ENCODE measurements at places on chromosomes 2 and 18.

- no peak for DNase-seq
These were observed 4.2 kb upstream of the MEIS1 start for GRCh38 chr2:66430505-66431273.

DNA sequence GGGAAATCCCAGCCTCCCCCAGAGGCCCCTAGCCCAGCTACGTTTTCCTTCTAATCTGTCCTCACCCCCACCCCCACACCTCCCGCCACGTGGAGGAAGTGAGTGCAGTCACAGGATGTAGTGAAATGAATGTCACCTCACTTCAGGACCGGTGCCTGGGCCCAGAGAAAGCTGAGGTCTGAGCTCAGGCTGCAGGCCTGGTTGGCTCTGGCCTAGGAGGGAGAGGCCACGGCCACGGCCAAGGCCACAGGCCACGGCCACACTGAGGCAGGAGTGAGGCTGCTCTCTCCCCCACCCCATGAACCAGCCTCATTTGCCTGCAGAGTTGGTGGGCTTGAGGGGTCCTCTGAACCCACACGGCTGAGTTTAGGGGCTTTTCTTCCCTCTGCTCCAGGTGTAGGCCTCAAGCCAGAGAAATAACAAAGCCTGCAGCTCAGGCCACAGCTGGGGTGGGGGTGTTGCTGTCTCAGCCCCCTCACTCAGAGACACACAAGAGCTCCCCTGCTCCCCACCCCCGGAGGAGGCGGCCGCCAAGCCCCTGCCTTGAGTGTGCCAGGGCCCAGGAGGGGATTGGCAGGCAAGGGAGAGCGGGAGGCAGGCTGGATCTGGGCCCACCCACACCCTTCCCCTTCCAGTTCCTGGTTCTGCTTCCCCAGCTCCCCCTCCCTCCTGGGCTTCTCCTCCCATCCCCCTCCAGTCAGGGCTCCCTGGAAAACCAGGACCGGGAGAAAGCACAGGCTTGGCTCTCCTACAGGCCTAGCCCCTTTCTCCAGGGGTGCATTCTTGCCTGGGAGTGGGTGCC, 27.0 kb downstream of the DNMT3A start:
- DNase-seq, result peak; percentile 68

DNA sequence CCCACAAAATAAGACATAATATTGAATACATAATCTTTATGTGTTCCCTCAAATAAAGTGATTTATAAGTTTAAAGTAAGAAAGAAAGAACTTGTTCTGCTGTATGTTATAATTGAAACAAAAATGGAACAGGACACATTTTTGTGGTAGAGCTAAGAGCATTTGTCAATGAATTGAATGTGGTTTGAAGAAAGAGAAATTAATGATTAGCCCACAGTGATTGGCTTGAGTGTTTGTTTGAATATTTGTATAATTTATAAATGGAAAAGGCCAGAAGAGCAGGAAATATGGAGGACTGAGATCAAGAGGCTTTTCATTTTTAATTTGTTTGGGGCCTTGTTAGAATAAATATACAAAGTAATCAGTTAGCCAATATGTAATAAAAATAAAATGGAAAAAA, 395.1 kb upstream of the CDH19 start:
- DNase-seq, result no peak

- DNase-seq, result no peak
These were observed 292.9 kb upstream of the CCDC68 start for GRCh38 chr18:55252053-55252675.

DNA sequence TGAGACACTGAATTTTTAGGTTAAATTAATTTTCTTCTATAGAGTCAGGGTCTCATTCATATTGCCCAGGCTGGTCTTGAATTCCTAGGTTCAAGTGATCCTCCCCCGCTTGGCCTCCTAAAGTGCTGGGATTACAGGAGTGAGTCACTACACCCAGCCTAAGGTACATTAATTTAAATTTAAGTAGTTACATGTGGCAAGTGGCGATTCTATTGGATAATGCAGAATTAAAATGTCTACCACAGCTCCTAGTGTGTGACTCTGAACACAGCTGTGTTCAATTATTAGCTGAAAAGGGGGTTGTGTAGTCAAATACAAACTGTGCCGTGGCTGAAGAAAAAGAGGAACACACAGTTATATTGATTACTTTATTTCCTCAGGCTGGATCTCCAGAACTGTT, 2.2 kb upstream of the CAD start:
- DNase-seq, result peak; percentile 88

- DNase-seq, result peak; percentile 39
These were observed 77.1 kb upstream of the SLC39A10 start for GRCh38 chr2:195579776-195580555.

DNA sequence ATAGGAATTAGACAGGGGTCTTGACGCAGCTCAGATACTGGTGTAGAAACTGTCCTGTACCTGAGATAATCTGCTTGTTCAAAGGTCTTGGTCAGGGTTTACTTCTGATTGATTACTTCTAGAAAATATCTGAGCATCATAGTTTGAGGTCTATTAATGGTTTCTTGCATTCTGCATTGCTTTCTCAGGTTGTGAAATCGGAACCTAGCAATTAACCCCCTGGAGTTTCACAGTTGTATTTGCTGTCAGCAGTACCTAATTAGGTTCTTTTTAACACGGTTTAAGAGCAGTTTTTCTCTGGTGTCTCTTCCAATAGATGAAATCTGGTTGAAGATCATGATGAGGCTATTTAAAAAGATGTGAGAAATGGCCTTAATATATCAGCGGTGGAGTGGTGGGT, 428.6 kb upstream of the SYT4 start:
- no peak for DNase-seq

DNA sequence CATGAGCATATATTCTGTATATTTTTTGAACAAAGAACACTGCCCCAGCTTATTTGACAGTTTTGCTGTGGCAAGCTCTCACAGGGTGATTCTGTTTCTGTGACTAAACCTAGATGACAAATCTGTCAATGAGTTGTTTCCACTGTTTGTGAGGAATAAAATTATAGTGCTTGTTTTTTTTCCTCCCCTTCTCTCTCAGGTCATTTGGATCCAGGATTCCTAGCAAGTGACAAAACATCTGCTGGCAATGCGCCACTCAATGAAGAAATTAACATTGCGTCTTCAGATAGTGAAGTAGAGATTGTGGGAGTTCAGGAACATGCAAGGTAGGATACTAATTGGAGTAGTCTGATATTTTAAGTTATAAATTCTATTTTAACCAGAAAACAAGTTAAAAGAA, 149.3 kb downstream of the HAUS1 start:
- DNase-seq, result peak; percentile 42
